HepG2 (cell line): ENCODE measurements at places on chromosomes 2 and 18. TPM values are rescaled to one million over a fixed set of nuclear protein-coding genes. Genes with fewer than 3 reads are reported as not detected.
A peak's percentile ranks its signal among the peaks of the same experiment; 100 is the strongest.

- no peak overlapping the region for H3K27ac ChIP-seq
- H3K4me3 ChIP-seq: no peak overlapping the region
- H3K36me3 ChIP-seq: no peaks in the 10 kb centered on the region
- H3K27me3 ChIP-seq: no peaks in the 10 kb centered on the region
Measured at GRCh38 chr2:14927021-14927564, 294.6 kb downstream of the LRATD1 start.

GRCh38 chr2:46706264-46706983 is 209.2 kb downstream of the MCFD2 start:
- H3K36me3 ChIP-seq: no peaks in the 10 kb centered on the region
- H3K27ac ChIP-seq: no peak overlapping the region
- H3K27me3 ChIP-seq: no peaks in the 10 kb centered on the region

ERICH2 gene
- not detected in 2 replicates for total RNA-seq

LHCGR gene
- not detected in 2 replicates for total RNA-seq

DNA sequence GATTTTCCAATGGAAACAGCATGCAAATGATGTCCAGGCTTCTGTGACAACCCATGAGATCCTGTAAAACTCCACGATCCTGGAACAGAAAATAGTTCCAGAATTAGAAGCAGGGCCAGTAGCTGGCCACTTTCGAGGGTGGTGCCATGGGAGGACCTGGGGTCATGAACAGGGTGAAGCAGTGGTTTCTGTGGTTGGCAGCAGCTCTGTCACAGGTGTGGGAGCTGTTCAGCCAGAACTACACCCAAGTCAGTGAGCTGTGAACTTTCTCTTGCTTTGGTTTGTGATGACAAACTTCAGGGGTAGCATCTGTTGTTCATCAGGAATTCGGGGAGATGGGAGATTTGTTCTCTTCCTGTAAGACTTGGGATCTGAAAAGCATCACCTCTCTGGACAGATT is 314.4 kb upstream of the NT5C1B start:
- DNase-seq: no peak
- no peak overlapping the region for H3K27ac ChIP-seq
- H3K36me3 ChIP-seq: no peaks in the 10 kb centered on the region
- H3K4me3 ChIP-seq: no peak overlapping the region

DNA sequence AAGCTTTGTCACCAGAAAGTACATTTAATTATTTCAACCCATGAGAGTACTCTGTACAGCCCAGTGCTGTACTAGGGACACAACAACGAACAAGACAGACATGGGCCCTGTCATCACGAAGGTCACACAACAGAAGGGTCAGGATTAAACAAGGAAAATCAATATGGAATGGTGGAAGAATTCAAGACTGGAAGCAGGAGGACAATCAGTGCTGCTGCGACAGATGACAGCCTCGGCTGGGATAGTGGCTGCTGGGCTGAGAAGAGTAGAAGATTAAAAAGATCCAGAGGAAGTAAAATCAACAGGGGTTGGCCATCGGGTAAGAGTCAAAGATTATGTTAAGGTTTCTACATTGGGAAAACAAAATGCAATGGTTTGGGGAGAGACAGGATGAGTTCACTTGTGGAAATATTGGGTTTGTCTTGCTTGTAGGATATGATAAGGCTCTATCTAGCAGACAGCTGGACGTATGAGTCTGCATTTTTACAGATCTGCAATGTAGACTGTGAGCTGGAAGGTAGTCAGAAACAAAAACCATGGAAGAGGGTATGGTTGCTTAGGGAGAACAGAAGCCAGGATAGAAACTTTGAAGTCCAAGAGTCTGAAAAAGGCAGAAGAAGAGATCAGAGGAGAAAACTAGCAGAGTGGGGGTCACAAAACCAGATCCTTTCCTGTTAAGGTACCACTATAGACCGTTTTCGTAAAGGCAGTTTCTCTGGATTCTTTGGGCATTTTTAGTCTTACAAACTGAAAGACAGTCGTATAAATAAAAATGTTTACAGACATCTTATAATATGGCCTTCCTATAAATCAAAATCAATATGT is 84.1 kb downstream of the PRELID3A start:
- DNase-seq: peak; percentile 30
- peak overlapping the region; percentile 47 for H3K27ac ChIP-seq
- no peaks in the 10 kb centered on the region for H3K27me3 ChIP-seq

DNA sequence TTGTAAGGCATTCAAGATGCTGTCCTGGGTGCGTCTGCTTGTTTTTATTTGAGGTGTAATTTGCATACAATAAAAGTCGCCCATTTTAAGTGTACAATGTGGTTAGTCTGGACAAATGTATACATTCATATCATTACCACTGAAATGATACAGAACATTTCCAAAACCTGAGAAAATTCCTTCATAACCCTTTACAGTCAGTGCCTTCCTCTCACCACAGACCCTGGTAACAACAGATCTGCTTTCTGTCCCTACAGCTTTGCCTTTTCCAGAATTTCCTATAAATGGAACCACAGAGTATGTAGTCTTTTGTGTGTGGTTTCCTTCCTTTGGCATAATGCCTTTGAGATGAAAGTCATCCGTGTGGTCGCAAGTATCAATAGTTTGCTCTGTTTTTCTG is 45.8 kb upstream of the NFU1 start:
- H3K36me3 ChIP-seq: no peaks in the 10 kb centered on the region
- no peak for DNase-seq
- H3K27me3 ChIP-seq: no peaks in the 10 kb centered on the region

DNA sequence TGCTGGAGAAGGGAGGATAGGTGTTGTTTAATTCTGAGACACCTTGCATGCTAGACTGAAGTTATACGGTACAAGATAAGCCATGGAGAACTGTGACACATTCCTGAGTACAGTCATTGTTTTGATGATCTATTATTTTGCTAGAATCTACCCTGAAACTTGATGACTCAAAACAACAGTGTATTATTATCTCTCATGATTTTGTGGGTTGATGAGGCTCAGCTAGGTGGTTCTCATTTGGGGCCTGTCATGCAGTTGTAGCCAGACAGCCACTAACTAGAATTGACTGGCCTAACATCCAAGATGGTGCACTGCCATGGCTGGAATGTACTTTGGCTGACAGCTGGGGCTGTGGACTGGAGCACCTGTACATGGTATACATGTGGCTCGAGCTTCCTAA is 5.4 kb upstream of the IL1R1 start:
- H3K4me1 ChIP-seq: peaks cover 24% of the 10 kb centered on the region
- H3K27ac ChIP-seq: no peak overlapping the region
- no peaks in the 10 kb centered on the region for H3K27me3 ChIP-seq
- no peak for DNase-seq
- H3K36me3 ChIP-seq: no peaks in the 10 kb centered on the region

DNA sequence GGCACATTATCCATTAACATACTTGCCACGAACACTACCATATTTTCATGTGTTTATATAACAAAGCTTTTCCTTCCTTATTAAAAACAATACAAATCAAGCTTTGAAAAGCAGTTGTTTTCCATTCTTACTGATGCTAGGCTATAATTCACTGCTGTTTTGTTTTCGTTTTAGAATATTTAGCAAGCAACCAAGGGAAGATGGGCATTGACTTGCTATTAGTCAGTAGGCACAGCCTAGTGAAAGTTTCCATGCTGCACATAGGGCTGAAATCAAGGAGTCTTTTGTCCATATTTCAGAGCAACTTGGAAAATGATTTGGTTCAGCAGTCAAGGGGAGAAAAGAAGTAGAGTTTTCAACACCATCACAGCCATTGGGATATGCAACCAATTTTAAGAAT is 31.3 kb downstream of the BCL2 start:
- peaks cover 23% of the 10 kb centered on the region; the same call in 1 of the 3 replicates for H3K27me3 ChIP-seq
- no peaks in the 10 kb centered on the region for H3K4me1 ChIP-seq
- no peak for DNase-seq
- no peaks in the 10 kb centered on the region for H3K36me3 ChIP-seq

- no peaks in the 10 kb centered on the region for H3K27me3 ChIP-seq
- H3K4me3 ChIP-seq: no peak overlapping the region
- H3K36me3 ChIP-seq: peaks cover 11% of the 10 kb centered on the region; the same call in 2 of the 3 replicates
- H3K27ac ChIP-seq: no peak overlapping the region
Measured at GRCh38 chr18:46250812-46251173, 146.6 kb downstream of the HAUS1 start.

FAM228A gene
- not detected in 2 replicates for total RNA-seq

HOXD9 gene
- total RNA-seq: not detected in 2 replicates

CNGA3 gene
- total RNA-seq: not detected in 2 replicates
